ENCODE measurements at places on chromosomes 1 and 21.

GRCh38 chr1:227736814-227737432 is 1.7 kb downstream of the SNAP47 start:
- H3K4me3 ChIP-seq: no peak overlapping the region
- DNase-seq: no peak
- H3K27ac ChIP-seq: no peak overlapping the region

DNA sequence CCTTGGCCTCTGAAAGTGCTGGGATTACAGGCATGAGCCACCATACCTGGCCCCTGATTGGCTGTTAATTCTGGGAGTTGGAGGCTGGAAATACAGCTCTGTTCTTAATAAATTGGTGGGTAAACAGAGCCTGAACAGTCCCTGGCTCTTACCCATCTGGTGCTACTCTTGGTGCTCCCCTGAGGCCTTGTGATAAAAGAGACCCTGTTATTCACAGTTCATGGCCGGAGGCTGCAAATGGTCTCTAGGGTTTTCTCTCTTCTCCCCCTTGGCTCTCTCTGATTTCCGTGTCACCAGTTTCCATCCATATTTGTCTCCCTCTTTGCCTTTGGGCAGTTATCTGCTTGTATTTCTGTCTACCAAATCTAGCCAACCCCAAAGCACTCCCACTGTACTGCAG is 17.2 kb downstream of the NFASC start:
- H3K27me3 ChIP-seq: peaks cover 7% of the 10 kb centered on the region
- no peak overlapping the region for H3K27ac ChIP-seq
- no peaks in the 10 kb centered on the region for H3K4me1 ChIP-seq
- DNase-seq: no peak

DNA sequence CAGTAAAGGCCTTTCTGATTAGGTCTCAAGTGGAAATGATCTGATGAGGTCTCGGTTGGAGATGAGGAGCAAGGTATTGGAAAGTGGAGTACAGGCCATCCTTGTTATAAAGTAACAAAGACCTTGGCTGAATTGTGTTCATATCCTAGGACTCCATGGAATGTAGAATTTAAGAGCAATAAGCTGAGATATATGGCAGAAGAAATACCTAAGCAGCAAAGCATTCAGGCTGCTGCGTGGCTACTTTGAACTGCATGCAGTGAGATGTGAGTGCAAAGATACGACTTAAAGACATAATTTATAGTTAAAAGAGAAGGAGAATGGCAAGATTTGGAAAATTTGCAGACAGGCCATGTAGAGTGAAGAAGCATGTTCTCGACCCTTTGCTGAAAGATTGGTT is 11.2 kb upstream of the XPR1 start:
- no peaks in the 10 kb centered on the region for H3K36me3 ChIP-seq
- no peak for DNase-seq
- H3K4me1 ChIP-seq: no peaks in the 10 kb centered on the region
- no peaks in the 10 kb centered on the region for H3K27me3 ChIP-seq

GRCh38 chr1:182249201-182249676 is 142.4 kb downstream of the GLUL start:
- peaks cover 3% of the 10 kb centered on the region for H3K27me3 ChIP-seq
- H3K4me3 ChIP-seq: no peak overlapping the region

GRCh38 chr1:192521734-192522133 is 53.8 kb upstream of the RGS1 start:
- H3K36me3 ChIP-seq: no peaks in the 10 kb centered on the region
- H3K27ac ChIP-seq: no peak overlapping the region
- no peak for DNase-seq
- H3K27me3 ChIP-seq: no peaks in the 10 kb centered on the region
- no peak overlapping the region for H3K4me3 ChIP-seq

DNA sequence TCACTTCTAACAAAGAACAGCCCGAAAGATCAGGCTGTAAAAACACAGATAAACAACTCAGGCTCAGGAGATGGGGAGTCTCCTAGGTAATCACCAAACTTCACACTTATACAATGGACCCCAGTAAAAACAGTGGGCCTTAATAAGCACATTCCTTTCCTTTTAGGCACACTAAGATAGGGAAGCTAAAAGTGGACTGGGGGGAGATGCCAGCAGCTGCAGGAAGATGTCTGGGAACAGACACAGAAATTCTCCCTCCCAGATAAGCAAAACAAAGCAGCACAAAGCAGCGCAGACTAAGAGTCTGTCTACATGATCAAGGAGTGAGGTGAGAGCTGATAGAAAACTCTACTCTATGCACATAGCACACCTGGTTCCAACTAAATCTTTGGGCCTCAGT is 29.0 kb upstream of the CTBS start:
- no peak overlapping the region for H3K27ac ChIP-seq
- no peak for DNase-seq
- no peaks in the 10 kb centered on the region for H3K36me3 ChIP-seq
- H3K4me3 ChIP-seq: no peak overlapping the region
- H3K27me3 ChIP-seq: no peaks in the 10 kb centered on the region
- no peaks in the 10 kb centered on the region for H3K4me1 ChIP-seq

DNA sequence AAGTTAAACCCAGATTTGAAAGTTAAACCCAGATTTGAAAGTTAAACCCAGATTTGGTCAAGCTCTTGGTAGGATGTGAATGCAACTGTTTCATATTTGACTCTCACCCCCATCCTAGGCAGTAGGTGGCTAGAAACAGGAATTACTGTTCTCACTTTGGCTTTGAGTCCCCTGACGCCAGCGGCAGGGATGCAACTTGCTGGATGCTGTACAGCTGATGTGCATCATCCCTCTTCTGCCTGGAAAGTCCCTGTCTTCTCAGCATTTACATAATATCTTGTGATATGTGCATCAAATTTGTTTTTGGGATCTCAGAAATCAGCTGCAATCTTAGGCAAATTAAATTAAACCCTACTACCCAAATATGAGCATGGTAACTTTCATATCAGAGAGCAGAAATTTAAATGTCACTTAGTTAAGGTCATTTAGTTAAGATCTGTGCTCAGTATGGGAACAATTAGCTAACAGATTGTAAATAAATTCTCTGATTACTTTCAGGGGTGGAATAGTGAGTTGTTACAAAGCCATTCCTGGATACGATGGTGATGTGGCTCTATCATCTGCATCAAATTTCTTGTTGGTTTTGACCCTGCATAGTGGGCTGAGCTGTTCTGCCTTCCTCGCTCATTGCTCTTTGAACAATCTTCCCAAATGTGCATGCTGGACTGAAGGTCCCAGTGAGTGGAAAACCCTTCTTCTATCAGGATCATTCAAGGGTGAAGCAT is 6.8 kb upstream of the HAO2 start:
- no peak overlapping the region for H3K4me3 ChIP-seq
- no peak for DNase-seq
- no peak overlapping the region for H3K27ac ChIP-seq
- H3K27me3 ChIP-seq: peaks cover 9% of the 10 kb centered on the region
- H3K36me3 ChIP-seq: no peaks in the 10 kb centered on the region

GRCh38 chr1:110976089-110976488 is 12.4 kb upstream of the LRIF1 start:
- no peaks in the 10 kb centered on the region for H3K4me1 ChIP-seq
- no peak overlapping the region for H3K4me3 ChIP-seq
- H3K27ac ChIP-seq: no peak overlapping the region
- no peak for DNase-seq
- H3K27me3 ChIP-seq: peaks cover 3% of the 10 kb centered on the region

- H3K4me3 ChIP-seq: no peak overlapping the region
- DNase-seq: no peak
- no peaks in the 10 kb centered on the region for H3K36me3 ChIP-seq
- H3K27me3 ChIP-seq: no peaks in the 10 kb centered on the region
- no peaks in the 10 kb centered on the region for H3K4me1 ChIP-seq
These were observed 54.9 kb upstream of the RGS7 start for GRCh38 chr1:241411776-241412338.

GRCh38 chr1:239443361-239443760 is 57.0 kb downstream of the CHRM3 start:
- no peak overlapping the region for H3K4me3 ChIP-seq
- no peak overlapping the region for H3K27ac ChIP-seq
- no peaks in the 10 kb centered on the region for H3K27me3 ChIP-seq
- no peak for DNase-seq
- H3K4me1 ChIP-seq: no peaks in the 10 kb centered on the region
